ENCODE measurements at places on chromosomes 4 and X.
A peak's percentile ranks its signal among the peaks of the same experiment; 100 is the strongest.

- no peak for DNase-seq
Measured at GRCh38 chr4:101464596-101464995, 117.3 kb upstream of the PPP3CA start.

DNA sequence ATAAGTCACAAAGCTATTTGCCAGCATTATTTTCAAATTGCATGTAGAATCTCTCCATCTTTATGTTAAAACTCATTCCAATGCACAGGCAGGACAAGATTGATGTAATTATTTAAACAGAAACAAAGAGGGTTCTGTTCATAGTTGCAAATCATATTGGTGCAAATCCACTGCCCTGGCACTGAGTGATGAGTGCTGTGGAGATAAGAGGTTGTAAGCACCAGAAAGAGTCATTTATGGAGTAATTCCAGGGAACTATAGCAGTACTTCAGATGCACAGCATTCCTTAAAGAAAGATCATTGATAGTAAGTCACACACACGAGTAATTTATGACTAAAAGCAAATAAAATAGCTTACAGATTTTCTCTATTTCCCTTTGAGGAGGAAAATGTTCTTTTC, 337.7 kb upstream of the CTSO start:
- DNase-seq = peak; percentile 2

GRCh38 chrX:71542411-71542810, 9.5 kb downstream of the OGT start:
- DNase-seq = no peak

GRCh38 chr4:37976507-37976906, 16.3 kb downstream of the PTTG2 start:
- DNase-seq = no peak

GRCh38 chr4:70895405-70895804, 6.8 kb upstream of the MOB1B start:
- no peak for DNase-seq

DNA sequence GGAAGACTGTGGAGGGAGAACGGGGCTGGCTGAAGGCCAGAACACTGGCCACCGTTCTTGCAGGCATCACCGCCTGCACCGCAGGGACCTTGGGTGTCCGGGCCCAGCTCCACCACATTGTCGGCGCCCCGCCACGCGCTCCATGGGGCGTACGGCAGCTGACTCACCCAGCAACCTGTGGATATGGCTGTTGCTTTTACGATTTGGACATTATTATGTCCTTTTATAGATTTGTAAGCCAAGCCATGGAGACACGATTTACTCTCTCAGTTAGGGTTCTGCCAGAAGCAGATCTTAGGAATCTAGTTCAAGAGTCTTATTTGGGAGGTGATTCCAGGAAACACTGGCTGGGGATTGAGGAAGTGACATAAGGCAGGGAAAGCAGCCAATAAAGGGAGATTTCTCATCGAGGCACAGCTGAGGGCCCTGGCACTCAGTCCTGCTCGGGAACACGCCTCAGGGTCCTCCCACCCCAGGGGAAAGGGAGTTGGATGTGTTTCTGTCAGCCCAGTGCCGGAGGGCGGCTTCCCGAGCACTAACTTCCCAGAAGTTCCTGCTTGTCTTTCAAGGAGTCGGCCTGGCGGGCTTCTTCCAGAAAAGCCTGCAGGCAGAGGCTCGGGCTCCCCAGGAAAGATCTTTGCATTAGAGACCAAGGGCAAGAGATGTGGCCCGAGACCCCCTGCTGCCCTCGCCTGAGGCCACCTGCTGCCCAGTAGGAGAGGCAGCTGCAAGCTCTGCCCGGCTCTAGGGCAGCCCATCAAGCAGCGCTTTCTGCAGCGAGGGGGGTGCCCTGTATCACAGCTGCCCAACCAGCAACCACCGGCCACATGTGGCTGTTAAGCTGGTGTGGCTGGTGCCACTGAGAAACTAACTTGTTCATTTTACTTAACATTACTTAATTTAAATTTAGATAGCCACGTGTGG, 52.9 kb downstream of the CRMP1 start:
- DNase-seq = no peak

DNA sequence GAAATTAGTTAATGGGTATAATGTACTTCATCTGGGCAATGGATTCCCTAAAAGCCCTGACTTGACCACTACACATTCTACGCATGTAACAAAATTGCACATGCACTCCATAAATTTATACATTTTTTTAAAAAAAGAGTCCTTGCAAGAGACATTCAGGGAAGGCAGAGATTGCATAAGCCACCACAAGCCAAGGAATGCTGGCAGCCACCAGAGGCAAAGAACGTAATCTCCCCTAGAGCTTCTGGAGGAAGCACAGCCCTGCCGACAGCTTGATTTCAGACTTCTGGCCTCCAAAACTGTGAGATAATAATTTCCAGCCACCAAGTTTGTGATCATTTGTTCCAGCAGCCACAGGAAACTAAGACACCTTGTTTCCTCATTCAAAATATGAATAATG, 185.6 kb upstream of the GALNT7 start:
- DNase-seq = no peak

GRCh38 chr4:41349021-41349420, 92.3 kb downstream of the UCHL1 start:
- DNase-seq = no peak

DNA sequence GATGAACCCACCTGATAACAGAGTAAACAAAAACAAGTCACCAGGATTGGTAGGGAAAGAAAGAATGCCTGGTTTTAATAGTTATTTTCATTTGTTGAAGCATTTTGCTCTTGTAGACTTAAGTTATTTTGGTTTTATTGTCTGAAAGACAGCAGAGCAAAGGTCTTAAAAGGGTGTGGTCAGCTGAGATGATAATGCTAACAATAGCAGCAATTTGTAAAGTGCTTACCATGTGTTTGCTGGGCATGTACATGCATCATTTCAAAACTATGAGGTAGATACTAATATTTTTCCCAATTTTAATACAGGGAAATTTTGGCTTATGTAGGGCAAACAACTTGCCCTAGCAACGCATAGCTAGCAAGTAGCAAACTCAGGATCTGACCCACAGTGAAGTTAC, 46.8 kb upstream of the SLC10A4 start:
- DNase-seq = no peak

DNA sequence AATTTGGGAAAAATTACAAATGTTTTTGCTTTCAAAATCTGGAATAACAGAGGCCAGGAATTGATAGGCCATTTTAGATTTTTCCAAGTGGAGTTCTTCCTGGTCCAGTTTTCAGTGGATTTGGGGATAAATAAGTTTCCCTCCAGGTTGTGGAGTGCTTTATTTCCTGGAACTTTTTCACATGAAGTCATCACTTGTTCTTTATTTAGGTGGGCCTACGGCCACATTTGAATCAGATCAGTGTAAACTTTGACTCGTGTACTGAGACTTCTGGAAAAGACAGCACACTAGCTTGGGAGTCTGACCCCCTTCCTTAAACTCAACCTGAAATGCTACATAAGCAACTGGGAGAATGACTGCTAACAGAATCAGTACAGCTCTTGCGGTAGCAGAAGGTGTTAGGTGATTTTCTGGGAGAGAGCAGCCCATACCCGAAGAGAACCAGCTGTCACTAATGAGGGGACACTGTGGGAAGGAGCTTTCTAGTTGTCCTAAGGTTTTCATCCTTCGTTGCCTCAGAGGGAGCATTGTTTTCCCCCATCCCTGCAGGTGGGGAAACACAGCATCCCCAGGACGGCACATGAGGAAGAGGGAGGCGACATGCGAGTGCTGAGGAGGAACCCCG, 235.2 kb upstream of the FAT1 start:
- DNase-seq = no peak

DNA sequence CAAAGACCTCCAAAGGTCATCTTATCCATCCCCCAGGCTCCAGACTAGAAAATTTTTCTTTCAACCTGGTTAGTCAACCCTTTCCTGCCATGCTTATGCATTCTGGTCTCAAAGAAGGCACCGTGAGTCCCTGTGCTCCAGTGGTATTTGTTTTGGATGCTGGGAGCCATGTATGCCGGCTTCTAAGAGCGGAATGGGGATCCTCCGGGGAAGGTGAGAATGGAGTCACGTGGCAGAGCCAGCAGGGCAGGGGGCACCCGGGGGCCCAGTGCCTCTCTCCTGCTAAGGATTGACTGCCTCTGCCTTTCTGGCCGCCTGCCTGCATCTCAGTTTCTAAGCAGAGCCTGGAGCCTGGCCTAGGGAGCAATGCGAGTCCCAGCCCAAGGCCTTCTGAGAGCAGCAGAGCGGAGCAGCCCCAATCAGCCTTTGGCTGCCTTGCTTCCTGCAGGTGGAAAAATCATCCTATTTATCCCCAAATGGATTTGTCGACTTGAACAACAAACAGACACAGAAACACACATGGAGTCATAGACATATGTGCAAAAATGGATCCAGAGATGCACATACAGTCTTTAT, 141.0 kb downstream of the PJA1 start:
- DNase-seq = no peak

GRCh38 chrX:13699183-13699826, 10.4 kb downstream of the RAB9A start:
- DNase-seq = peak; percentile 46

DNA sequence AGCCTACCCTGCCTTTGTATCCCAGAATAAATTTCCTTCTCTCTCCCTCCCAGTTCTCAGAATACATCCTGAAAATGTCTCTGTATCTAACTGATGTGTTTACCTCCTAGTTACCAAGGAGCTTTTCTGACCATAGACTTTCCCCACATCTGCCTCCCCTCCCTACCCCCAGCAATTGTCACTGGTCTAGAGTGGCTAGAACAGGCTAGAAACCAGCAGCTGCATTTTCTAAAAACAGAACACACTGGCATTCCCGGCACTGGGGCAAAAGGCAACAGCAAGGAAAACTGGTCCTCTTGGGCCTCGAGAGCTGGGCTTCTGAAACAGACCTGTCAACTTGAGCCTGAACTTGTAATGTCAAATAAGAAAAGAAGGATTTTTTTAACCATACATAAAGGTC, 16.4 kb downstream of the TASL start:
- DNase-seq = no peak

DNA sequence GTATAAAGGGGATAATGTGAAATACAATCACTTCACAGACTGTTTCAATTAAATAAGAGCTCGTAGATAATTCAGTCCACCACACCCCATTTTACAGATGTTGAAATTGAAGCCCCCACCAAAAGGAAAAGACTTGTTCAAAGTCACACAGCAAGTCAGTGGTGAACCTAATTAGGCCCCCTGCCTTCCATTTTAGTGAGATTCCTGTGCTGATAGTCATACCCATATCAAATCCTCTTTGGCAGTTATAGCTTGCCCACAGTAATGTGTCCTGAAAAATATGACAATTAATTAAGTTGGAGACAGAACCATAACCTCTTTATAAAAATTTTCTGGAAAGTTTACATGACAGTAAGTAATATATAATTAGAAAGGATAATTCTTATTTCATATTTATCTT, 58.0 kb downstream of the AR start:
- DNase-seq = no peak

GRCh38 chr4:150384249-150384648, 197.7 kb upstream of the MAB21L2 start:
- DNase-seq = no peak

DNA sequence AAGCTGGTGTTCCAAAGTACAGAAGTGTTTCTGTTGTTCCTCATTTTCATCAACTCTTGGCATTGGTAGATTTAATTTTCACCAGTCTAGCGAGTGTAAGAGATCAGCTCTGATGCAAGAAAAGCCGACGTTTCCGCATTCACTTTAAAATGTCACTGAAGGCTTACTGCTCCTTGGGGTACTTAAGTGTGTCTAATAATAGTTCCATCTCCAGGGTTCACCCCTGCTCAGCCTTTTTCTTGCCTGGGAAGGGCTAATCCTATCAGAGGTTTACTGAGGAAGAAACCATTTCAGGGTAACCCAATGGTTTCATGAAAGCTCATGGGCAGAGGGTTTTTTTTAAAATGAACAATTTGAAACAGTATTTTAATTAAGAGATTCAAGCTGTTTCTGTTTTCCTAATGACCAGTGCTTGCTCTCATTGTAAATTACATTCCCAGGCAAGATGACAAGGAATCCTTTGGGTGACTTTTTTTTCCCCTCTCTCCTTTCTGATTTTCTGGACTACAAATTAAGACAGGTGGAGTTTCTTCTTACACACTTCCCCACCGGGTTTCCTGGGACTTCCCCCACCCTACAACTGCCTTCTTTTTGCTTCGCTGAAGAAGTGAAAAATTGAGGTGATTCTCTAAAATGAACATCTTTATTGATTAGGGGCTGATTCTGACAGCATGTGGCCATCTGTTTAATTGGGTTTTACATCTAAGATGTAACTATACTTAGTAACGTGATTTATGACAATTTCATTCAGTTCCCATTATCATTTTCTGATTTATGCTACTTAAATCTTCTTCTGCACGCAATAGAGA, 78.7 kb upstream of the CBLL2 start:
- no peak for DNase-seq

- DNase-seq = no peak
Measured at GRCh38 chr4:168509786-168510185, 12.9 kb downstream of the PALLD start.

GRCh38 chr4:158302076-158302866, 92.0 kb downstream of the TMEM144 start:
- DNase-seq = peak; percentile 49

GRCh38 chrX:65697211-65697641, 29.8 kb downstream of the MSN start:
- no peak for DNase-seq

GRCh38 chr4:40003986-40004385, 26.3 kb upstream of the PDS5A start:
- DNase-seq = no peak

DNA sequence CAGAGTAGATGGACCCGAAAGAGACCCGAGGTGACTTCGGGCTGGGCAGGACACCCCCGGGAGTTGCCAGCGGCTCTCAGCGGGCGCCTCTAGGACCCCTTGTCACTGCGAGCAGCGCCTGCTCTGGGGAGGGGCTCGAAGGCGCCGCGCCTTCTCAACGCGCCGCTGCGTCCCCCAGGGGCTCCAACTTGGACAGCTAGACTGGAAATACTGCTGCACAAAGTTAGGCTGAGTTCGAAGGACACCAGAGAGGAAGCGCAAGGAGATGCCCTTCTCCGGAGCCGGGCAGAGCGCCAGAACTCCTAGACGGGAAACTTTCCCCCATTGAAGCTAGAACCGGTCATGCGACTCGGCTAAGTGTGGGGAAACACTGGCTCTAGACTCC, 493 bp upstream of the KCNIP4 start:
- DNase-seq = peak; percentile 10

DNA sequence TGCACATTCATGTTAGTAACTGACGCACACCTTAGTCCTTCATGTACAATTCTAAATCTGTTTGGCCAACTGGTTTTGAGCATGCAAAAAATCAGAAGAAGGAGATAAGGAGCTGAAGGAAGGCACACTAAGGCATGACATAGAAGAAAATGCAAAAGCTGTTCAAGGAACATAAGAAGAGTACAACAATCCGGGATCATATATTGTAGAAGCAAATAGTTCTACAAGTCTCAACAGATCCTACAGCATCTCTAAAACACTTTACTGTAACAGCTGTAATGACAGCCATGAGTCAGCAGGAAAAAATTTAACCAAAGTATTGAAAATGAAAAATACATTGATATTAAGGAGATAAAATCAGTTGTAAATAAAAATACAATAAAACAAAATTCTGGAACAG, 57.7 kb downstream of the KLHL13 start:
- peak; percentile 4 for DNase-seq

DNA sequence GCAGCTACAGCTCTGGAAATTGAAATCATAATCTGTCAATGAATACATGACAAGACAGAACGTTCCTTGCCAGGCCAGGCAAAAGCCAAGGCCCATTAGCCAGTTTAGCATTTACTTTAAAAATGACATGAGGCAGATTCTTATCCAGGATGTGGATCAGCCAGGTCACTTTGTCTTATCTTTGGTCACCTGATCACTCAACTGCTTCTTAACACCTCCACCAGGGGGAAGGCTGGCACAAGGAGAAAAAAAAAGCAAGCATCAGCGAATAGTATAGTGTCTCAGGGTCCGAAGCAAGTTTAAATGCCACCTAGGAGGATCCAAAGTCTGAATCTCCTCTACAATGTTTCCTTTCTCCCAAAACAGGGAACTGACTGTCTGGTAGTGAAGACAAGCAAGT, 18.8 kb downstream of the ATP1B4 start:
- DNase-seq = peak; percentile 30
